ENCODE measurements at places on chromosomes 11 and 22.

- no peak for DNase-seq
Observed at GRCh38 chr11:88402784-88403183, 65.2 kb upstream of the CTSC start.

DNA sequence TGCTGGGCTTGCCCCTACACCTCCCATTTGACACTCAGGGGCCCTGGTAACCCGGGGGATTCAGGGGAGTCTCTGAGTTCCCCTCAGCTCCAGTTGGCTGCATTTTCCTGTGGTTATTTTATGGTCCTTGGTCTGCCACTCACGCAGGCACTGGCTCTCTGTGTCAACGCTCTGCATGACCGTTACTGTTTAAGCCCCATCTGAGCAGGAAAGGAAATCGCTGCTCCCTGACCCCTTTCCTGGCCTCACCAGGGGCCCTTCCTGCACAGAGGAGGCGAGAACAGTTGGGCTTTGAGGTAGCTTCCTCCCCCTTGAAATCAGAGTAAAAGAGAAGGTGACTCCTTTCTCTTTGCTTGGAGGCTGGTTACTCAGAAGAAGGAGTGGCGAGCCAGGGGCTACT lies 2.4 kb downstream of the C1QTNF4 start:
- DNase-seq: no peak

DNA sequence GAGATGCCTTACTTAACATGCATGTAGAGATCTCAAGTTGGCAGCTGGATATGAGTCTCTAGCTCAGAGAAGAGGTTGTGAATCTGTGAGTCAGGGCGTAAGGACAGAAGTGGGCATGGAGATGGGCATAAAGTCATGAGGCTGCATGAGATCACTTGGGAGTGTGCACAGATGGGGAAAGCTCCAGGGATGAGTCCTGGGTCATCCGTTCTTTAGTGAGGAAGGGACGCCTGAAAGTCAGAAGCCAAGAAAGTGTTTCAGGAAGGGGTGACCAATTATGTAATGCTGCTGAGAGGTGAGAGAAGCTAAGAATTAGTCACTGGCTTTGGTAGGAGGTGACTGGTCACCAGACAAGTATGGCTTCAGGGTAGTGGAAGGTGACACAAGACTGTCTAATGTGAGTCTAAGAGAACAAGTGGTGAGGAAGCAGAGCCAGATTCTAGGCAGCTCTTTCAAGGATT lies 6.7 kb downstream of the ACP2 start:
- no peak for DNase-seq

DNA sequence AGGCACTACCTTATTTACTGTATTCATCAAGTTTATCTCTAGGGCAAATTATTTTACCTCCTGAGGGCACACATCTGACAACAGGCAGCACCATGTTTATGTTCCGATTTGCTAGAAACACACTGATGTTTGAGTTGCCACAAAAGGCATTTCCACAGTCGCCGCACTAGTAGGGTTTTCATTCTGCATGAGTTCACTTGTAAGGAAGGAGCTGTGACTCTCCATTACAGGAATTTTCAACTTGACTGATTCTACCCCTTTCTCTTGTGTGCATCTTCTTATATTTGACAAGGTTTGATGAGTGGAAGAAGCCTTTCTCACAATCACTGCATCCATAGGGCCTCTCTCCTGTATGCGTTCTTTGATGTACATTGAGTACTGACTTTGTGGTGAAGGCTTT lies 455.9 kb upstream of the CNTN5 start:
- DNase-seq: no peak

- no peak for DNase-seq
Observed at GRCh38 chr11:66420671-66421476, at the start of gene NPAS4. TSS of gene NPAS4 (plus strand) at chr11:66421035. CDS start at chr11:66421180, 145 bp downstream.

- DNase-seq: no peak
Observed at GRCh38 chr11:19597206-19597605, 115.4 kb upstream of the NAV2 start.

DNA sequence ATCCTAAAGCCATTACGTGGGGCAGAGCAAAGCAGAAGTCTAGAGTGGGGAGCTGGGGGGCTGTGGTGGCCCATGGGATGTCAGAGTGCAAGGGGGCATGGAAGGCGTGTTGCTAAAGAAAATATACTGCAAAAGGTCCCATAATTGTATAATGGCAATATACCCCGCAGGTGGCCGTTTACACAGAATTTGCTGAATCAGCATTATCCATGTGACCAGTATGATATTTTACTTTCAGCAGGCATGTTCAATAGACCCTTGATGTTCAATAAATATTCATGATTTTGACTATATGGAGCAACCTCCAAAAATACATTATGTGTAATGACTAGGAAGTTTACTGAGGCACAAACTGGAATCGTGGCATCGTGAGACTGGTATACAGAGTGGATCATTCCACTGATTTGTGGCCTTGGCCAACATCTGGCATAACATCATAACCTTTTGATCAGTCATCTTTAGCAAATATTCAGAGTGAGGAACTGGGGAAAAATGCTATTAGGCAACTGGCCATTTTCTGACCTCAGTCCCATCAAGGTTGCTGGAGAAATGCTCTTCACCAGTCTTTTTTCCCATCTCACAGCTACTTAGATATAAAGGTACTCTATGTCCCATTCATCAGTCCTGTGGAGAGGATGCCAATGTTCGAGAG lies 29.3 kb upstream of the PPP2R1B start:
- no peak for DNase-seq

DNA sequence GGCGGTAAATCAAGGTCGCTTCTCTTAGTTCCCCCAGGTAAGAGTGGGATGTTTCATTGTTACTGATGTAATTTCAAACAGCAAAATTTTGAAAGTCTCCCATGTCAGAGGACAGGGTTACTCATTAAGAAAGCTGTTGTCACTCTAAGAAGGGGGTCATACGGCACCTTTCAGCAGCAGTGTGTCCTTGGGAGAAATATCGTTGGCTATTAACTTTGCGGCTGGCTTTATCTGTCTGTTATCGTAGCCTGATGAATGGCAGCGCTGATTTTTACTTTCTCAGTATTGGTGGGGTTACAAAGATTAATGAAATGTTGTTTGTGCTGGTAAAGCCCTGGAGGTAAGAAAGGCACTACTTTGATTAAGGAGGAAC lies 27.5 kb upstream of the FBXO3 start:
- no peak for DNase-seq

GRCh38 chr11:16554361-16554760 lies 184.1 kb upstream of the C11orf58 start:
- DNase-seq: no peak

GRCh38 chr11:133181066-133181465 lies 351.2 kb downstream of the OPCML start:
- DNase-seq: no peak

DNA sequence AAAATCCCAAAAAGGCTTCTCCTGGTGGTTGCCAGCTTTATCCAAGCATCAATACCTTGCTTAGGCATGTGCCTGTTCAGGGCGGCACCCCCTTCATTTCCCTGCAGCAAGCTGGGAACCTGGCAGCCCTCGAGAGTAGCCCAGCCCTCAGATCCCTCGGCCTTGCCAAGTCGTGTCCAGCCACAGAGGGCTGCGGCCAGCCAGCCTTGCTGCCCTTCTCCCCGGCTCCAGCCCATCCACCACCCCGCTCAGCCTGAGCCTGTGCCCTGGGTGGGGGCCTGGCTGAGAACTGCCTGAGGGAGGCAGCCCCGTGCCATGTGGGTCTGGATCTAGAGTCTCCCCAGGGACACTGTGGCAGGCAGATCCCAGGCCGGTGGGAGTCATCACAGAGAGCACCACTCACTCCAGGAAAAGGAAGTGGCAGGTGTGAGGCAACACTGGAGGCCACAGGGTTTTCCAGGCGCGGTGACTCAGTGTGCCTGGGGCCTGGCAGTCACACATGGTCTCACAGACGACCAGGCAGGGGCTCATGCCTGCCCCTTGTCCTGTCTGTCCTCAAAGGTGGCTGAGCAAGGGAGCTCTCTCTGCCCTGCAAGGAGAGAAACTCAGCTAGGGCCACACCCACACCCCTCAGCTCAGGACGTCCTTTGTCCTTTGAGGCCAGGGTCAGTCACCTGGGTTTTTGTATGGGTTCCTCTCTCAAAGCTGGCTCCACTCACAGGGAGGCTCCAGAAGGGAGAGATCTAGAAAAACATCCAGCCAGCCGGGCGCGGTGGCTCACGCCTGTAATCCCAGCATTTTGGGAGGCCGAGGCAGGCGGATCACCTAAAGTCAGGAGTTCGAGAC lies 12.2 kb upstream of the CDC42BPG start:
- DNase-seq: no peak

Data from stimulated activated CD8-positive, alpha-beta memory T cell treated with anti-CD3 and anti-CD28 coated beads, Interleukin-7, amount 100 ng/mL, for 24 hours (primary cell).